Stimulated activated CD8-positive, alpha-beta memory T cell treated with anti-CD3 and anti-CD28 coated beads, Interleukin-4, amount 100 ng/mL, for 4 hours (primary cell): ENCODE measurements at places on chromosomes 16 and 17.

- no peak for DNase-seq
Measured at GRCh38 chr16:71338193-71338592, 20.3 kb upstream of the CALB2 start.

GRCh38 chr16:85659805-85660511 lies 28.8 kb downstream of the GINS2 start:
- no peak for DNase-seq

GRCh38 chr17:74856112-74856511 lies 3.6 kb downstream of the GRIN2C start:
- no peak for DNase-seq

- DNase-seq: no peak
Measured at GRCh38 chr16:57656342-57656955, 11.7 kb upstream of the ADGRG3 start.

- DNase-seq: no peak
Measured at GRCh38 chr16:89499767-89500166, 8.4 kb upstream of the SPG7 start.

DNA sequence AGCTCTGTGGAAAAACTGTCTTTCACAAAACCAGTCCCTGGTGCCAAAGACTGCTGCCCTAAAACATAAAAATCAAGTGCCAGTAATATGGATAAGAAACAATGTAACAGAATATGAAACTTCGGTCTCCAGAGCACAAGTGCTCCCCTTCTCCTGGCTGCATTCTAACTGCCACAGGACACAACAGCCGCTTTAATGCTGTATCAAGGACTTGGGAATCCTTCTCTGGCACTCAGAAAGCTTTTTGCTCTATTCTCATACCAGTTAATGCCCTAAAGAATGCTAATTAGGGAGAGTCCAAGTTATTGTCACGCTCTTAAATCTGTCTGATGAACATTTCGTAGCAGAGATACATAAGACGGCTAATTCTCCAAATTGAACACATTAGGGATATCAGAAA lies 90.9 kb downstream of the PARN start:
- DNase-seq: no peak

DNA sequence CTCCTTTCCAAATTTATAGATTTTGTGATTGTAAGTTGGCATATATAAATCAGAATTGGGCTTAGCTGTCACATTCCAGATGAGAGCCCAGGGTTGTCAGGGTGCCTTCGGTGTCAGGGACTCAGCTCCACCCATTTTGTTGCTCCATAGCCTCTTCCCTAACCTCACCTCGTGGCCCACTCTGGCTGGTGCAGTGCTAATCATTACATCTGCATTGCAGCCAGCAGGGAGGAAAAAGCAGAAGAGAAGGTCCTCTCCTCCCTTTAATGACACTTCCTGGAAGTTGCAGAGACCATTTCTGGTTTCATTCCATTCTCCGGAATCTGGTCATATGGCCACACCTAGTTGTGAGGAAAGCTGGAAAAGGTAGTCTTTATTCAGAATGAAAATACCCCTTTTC lies 113.3 kb downstream of the CCT6B start:
- no peak for DNase-seq

DNA sequence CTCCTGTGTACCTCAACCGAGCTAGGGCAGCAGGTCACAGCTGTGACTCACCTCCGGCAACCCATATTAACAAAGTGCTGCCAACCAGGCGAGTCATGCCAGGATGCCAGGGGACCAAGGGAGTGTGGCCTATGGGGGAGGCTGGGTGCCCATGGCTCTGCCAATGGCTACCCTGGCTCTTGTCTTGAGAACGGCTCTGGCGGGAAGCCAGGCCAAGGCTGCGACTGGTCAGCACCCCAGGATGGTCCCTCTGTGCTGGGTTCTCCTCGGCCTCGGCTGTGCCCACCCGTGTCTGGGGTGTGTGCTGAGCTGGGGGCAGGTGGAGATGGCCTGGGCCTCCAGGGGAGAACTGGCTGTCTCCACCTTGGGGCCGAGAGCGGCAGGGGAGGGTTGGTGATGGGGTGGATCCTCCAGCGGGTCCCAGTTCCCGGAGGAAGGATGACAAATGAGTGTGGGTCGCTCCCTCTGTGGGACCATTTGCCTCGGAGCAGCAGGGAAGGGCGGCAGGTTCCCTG lies 75.8 kb downstream of the MRC2 start:
- DNase-seq: no peak

GRCh38 chr17:49762151-49762941 lies 1.6 kb downstream of the FAM117A start:
- no peak for DNase-seq

DNA sequence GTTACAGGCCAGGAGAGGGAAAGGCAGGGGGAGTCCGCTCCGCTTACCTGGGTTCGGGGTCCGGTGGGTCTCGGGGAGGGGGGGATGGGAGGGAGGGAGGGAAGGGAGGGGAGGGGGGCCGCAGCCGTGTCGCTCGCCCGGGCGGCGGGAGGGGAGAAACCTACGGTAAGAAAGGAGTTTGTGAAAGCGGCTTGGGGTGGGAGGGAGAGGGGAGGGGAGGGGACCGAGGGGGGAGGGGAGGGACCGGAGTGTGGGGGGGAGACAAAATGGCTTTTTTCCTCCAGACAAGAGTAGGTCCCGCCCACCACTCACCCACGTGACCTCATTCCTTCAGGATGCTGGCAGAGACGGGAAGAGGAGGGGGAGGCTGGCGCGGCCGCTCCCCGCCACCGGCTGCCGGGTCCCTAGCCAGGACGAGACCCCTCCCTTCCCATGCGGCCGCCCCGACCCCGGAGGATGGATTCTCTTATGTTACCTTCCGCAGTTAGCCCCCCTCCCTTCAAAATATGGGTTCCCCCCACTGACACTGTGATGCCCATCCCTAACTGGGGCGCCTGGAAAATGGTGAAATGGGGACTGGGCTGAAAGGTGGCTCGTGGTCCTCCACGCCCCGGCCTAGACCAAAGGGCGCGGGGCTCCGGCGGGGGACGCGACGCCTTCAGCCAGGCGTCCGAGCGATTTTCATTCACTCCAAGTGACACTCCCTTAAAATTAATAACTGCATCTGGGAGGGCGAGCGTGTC lies at the start of gene PCGF2:
Gene PCGF2, minus strand, starts transcription at position 188 of the 743 bp plus-strand sequence. CDS start 7,934 bp downstream, outside the sequence.
- no peak for DNase-seq

DNA sequence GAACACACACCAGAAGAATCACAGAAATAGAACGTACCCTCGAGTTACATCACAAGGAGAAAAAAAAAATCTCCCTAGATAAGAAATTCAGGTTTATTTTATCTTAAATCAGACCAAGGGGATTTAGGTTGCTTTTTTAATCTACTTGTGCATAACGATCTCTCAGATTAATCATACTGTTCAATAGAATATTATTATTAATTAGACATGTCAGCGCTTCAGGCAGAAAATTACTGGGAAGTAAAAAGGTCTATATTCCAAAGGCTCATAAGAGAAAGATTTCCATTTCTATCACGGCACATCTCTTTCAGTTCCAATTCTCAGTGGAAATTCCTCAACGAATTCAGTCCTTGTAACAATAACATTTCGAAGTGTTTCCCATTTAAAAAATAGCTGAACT lies 77.7 kb upstream of the PSMD7 start:
- no peak for DNase-seq

DNA sequence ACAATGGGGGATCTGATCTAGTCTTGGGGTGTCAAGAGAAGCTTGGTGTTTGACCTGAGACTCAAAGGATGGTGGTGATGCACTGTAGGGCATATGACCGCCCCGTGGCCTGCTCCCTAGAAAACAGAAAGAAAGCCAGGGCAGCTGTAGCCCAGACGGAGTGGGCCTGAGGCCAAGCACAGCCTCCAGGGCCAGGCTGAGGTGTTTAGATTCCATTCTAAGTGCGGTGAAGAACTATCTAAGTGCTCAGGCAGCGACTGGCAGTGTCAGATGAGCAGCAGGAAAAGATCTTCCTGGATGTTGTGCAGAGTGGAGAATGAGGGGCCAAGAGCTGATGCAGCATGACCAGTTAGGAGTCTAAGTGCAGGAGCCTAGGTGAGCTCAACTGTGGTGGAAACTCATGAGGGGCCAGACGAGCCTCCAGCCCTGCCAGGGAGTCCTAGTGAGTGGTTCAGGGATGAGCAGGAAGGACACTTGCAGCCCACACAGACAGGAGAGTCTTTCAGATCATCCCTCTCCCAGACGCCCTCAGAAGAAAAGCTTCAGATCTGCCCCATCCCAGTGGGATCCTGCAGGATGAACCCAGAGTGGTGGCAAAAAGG lies 314.2 kb upstream of the CCL2 start:
- DNase-seq: no peak

GRCh38 chr17:66508896-66509844 lies 206.8 kb downstream of the PRKCA start:
- no peak for DNase-seq

GRCh38 chr16:6667393-6667792 lies 665.3 kb upstream of the RBFOX1 start:
- DNase-seq: no peak

DNA sequence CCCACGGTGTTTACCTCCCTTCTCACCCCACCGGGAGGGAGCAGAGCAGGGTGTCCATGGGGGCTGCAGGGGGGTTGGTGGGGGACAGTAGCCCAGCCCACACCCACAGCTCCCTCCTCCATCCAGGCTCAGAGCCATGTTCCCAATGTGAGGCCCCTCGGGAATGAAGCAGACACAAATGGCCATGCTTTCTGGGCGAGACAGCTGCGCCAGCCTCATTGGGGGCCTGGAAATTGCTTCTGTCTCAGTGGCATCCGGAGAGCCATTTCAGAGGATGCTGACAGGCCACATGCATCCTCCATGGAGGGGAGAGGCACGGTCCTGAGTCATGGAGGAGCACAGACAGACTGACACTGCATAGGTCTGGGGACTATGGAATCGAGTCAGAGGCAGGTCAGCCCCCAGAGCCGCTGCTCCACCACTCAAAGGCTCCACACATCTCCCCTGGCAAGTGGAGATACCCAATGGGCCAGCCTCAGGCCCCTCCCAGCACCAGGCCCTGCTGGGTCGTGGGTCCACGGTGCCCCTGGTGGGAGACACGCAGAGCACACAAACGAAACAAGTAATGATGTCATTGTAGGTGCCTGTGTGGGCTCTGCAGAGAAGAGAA lies 59.6 kb upstream of the ENPP7 start:
- no peak for DNase-seq

DNA sequence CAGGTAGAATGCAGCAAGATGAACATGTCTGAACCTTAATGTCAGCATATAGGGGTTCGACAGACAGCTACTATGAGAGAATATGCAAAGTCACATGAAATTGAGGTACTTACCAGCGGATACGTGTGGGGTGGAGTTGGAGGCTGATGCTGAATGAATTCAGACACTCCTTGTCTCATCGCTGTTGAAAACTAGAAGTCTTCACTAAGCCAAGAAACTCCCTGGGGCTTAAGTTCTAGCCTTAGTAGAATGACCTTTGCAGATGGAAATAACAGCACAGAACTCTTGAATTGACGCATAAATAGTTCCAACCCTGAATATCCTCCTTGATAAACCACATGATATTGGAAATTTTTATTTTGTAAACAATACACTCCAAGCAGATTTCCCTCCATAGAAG lies 32.9 kb upstream of the MYOCD start:
- no peak for DNase-seq

GRCh38 chr16:50207652-50208051 lies 54.5 kb downstream of the TENT4B start:
- no peak for DNase-seq

DNA sequence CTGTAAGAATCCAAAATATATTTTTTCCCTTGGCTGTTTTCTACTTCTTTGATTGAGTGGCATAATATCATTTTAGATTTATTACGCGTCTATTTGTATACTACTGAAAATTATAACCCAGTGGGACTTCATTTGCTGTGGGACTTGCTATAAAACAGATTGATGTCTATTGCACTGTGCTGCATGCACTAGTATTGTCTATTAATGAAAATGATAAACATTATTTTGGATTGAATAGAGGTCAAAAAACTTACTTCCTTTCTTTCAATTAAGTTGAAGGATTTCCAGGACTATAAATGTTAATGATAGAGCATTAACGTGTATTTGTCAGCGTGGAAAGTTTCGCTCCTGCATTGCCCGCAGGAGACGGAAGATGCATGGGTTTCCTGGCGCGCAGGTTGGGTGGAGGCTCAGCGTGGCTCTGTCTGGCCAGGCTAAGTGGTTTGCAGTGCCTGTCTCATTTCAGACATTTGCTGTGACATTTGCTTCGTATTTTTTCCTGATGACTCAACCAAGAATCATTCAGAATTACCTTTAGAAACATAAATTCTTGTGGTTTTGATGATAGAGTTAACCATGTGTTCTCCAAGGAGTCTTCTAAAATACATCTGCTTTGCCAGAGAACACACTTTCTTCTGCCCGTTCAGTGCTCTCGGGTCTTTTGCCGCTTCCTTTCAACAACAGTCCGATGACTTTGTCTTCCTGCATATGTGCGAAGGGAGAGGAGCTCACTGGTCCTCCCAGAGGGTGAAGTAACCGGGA lies 216.7 kb downstream of the RPTOR start:
- peak; percentile 47 for DNase-seq

DNA sequence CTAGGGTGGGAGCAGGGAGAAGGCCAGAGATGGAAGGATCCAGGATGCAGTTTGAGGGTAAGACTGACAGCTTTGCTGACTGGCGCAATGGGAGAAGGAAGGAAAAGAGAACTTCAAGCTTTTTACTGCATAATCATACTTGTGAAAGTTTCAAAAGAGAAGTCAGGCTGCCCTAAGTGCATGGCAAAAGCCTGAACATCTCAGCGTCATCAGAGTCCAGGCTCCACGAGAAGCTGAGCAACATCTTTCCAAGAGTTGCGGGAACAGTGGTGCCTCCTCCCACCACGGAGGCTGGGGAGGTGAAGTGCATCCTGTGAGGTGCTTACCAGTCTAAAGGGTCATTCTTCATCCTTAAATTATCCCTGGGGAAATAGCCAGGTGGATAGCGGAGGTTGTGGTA lies 26.9 kb upstream of the SLC38A8 start:
- no peak for DNase-seq
